Naive thymus-derived CD8-positive, alpha-beta T cell (primary cell): ENCODE measurements at places on chromosomes 7 and 10.

DNA sequence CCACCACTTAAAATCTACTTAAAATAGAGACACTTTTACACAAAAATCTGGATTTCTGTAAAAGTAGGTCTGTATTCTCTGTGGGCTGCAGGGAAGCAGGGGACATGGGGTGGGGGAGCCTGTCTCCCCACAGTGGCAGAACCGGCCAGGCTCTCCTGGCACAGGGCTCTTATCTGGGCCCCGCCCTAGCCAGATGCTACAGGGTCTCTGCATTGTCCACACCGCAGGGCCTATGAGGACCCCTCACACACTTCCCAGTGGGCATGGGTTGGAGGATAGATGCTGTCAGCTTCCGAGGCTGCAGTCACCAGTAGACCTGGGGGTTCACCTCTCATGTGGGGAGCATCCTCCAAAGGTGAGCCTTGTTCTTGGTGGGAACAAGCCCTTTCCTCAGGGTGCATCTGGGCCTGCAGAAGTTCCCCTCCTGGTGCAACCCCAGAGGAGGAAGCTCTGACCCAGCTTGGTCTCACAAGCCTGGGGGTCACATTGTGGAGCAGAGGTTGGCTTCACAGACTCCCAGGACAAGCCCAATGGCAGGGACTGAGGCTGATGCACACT lies 15.4 kb upstream of the MYL7 start:
- no peak for DNase-seq

DNA sequence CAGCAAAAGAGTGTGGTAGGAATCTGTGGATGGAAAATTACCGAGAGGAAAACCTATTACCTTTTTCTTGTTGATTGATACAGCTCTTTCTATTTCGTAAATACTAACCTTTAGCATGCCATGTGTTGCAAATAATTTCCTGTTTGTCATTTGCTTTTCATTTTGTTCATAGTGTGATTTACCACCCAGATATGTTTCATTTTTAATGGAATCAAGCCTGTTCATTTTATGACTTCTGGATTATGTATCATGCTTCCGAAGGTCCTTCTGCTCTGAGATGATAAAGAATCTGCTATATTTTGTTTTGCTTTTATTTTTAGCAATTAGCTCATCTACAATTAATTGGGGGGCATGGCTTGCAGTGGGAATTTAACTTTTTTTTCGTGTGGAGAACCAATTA lies 46.5 kb downstream of the INPP5F start:
- DNase-seq: no peak

DNA sequence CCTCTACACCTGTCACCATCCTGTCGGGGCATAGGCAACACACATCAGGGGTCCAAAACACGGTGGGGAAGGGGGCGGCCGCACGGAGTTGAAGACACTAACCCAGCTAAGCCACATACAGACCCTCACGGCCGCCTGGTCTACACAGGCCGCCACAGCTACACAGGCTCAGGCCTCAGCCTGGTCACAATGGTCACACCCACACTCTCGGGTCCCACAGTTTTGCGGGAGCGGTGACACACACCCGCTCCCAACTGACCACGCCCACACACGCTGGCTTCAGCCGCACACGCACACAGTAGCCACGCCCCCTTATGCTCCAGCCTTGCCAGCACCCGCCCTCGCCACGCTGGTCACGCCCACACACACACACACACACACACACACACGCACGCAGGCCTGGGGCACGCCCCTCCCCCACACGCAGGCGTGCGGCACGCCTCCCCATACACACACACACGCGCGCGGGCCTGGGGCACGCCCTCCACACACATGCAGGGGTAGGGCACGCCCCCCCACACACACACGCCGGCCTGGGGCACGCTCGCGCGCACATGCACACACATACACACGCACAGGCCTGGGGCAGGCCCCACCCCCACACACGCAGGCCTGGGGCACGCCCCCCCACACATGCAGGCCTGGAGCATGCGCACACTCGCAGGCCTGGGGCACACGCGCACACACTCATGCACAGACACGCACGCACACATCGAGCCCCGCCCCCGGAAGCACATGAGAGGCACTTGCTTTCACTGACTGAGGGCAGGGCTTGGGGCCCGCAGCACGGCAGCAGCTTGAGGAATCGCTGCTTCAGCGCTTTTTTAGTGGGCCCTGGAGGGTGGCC lies 12.3 kb upstream of the OGA start:
- DNase-seq: peak; percentile 87

DNA sequence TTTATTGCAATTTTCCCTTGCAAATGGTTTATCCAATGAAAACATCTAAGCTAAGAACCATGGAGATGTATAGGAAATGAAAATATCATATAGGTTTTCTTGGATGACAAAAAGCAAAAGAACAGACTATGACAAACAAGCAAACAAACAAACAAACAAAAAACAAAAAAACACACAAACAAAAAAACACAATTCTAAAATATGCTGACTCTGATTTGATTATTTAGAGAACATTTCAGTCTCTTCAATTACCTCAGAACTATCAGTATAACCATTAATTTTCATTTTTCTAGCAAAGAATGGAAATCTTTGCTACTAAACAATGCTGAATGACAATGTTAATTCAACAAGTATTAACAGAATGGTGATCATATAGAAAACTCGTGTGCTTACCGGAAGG lies 369.5 kb upstream of the LRRN3 start:
- no peak for DNase-seq
